ENCODE measurements at places on chromosomes 6 and 20.

DNA sequence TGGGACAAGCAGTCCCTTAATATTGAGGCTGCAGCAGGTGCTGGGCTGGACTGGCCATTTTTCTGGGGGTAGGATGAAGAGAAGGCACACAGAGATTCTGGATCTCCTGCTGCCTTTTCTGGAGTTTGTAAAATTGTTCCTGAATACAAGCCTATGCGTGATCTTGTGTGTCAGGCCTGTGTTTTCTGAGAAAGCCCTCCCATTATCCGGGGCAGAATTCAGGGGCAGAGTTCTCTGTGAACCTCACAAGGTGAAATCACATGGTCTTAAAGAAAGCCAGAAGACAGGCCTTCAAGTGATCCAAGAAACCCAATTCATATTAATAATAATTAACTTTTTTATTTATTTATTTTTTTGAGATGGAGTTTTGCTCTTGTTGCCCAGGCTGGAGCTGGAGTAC lies 12.5 kb downstream of the CCN5 start:
- DNase-seq = no peak

- no peak for DNase-seq
These were observed 117.3 kb downstream of the QRSL1 start for GRCh38 chr6:106746652-106747051.

DNA sequence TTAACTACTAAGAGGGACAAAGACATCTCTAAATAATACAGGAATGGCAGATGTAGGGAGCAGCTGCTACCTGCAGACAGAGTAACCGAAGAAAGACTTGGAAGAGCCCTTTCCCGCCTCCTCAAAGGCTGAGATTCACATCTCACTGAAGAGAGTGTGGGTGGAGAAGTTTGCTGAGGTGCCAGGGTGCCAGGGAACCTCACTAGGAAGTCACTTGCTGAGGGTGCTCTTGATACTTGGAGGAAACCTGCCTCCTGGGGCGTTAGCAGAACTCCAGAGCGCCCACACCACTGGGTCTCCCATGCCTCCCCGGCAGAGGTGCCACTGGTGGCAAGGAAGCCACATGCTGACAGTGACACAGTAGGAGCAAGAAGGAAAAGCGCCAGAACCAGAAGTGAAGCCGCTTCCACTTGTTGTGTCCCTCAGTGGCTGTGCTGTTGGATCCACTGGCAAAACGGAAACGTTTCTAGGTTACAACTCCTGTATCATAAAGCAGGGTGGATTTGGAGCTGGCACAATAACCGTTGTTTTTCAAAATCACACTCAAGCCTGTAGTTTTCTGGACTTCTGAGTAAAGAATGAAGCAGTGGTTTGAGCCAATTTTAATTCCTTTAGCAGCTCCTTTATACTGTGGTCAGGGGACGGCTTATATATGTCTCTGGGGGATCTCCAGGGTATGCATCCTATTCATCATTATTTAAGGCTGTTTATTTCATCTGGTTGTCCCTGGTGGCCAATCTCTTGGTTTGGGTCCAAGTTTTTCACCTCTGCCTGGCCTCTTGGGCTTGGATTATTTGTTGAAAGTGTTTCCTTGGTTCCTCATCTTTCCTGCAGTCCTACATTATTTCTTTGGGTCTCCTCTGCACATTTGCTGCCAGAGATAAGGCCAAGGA lies 64.5 kb downstream of the CDC5L start:
- DNase-seq = no peak

DNA sequence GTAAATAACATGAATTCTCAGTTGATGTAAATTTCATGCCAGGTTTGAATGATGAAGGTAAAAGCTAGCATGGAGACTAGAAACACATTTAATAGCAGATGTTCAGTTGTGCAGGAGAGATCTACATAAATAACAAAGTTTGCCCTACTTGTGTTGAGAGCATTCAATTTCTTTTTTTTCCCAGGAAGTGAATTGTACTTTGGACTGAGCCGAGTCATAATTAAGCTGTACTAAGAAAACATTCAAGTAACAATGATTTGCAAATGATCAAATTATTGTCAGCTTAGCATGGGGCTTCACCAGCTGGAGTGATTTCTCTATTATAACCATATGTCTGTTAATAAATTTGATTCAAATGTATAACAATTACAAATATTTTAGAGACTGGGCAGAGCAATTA lies 893.5 kb upstream of the MAP3K7 start:
- no peak for DNase-seq

GRCh38 chr6:75205776-75206575 lies at the start of gene COL12A1:
Gene COL12A1 (minus strand): TSS chr6:75206053. CDS start chr6:75202792, 3,261 bp downstream.
- DNase-seq = peak; percentile 77

DNA sequence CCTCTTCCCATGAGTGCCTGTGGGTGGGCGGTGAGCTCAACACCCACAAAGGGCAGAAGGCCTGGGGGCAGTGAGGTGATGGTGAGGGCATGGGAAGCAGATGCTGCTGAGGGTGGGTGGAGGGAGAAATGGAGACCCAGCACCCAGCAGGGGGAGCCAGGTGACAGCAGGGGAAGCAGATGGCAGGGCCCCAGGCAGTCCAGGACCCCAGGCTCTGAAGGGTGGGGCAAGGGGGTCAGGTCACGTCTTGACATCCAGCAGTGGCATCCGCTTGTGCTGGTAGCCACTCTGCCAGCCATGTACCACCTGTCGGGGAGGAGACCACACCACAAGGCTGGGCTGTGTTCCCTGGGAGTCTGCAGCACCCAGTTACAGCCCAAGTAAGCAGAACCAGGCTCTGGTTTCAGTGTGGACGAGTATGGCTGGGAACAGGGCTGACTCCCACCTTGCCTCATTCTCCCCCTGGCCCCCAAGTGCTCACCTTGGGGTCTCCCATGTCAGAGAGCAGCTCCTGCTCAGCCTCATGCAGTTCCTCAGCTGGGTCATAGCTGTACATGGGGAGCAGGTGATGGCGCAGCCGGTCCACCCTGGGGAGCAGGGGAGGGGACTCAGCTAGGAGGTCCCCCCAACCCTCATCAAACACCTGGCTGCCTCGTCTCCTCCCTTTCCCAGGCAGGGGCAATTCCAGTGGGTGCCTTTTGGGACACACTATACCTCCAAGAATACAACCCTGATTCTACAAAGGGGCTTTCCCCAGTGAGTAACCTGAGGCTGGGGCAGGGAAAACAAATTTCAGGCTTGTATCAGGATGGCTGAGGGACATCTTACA lies 2.0 kb downstream of the SMIM29 start:
- no peak for DNase-seq
